ENCODE measurements at places on chromosomes 7 and 10. TPM values are rescaled to one million over a fixed set of nuclear protein-coding genes. Genes with fewer than 3 reads are reported as not detected.
A peak's percentile ranks its signal among the peaks of the same experiment; 100 is the strongest.

DNA sequence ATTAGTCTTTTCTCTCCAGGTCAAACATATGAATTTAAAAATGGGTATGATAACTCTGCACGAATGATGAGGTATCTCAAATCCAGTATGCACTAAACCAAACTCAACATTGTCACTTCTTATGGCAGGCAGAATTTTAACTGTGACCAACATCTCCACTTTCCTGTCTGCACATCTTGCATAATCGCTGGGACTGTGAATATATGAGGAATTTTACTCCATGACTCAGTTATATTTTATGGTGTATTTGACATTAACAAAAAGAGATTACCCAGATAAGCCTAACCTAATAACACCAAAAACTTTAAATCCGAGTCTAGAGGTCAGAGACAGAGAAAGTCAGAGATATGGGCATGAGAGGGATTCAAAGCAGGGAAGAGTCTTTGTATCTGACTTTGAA, 454.5 kb upstream of the SEMA3D start:
- no peak for DNase-seq

Gene DGKB
- 2.1 TPM for polyA plus RNA-seq

GRCh38 chr7:133535308-133535707, 282.4 kb downstream of the EXOC4 start:
- no peak for DNase-seq

DNA sequence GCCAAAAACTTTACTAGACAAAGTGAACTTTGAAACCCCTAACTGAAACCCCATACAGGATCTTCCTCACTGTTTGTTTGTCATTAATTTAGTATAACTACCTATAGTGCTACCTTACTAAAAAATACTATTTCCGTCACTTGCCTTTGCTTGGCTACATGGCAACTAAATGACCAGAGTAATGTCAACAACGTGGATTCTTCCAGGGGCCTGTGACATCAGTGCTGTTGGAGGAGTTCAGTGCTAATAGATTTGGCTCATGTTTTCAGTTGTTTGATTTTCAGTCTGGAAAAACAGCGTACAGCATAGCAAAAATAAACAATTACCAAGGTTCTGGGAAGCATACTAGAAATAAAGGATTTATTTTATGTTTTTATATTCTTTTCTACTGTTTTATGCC, 3.0 kb upstream of the ASB15 start:
- no peak for DNase-seq

GRCh38 chr7:48481235-48481634, 310.0 kb downstream of the ABCA13 start:
- DNase-seq = no peak

DNA sequence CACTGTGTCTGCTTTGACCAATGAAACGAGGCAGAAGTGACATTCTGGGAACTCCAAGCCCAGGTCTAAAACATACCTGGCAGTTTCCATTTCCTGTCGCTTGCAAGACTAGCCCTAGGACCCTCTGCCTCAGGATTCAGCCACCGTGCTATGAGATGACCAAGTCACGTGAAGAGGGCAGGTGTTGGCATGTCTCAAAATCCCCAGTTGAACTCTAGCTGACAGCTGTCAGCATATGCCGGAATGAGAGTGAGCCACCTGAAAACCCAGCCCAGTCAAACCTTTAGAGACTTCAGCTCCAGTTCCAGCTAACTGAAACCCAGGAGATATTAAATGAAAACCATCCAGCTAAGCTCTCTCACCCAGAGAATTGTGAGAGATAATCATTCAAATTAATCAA, 89.9 kb upstream of the PPP1R3A start:
- no peak for DNase-seq

DNA sequence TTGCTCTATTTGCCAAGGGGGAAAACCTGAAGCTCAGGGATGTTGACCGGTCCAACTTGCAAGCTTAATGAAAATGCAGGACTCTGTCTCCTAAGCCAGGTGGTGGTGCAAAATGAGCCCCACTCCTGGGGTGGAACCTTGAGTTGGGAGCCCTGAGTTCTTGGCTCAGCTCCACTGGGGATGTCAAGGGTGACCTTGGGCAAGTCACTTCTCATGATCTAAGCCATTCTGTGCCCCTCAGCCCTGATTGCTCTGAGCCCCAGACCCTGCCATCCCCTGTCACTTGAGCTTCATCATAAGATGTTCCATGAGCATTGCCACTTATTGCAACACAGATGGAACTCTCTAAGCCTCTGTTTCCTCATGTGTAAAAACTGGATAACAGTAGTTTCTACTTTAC, 33.9 kb downstream of the MYL10 start:
- peak; percentile 8 for DNase-seq

Gene FAM131B
- polyA plus RNA-seq = 43.6 TPM

Gene ACTR3C
- polyA plus RNA-seq = 0.16 TPM

Gene SLC39A12
- polyA plus RNA-seq = not detected

GRCh38 chr10:68954904-68955303, 1.1 kb upstream of the DDX21 start:
- no peak for DNase-seq

DNA sequence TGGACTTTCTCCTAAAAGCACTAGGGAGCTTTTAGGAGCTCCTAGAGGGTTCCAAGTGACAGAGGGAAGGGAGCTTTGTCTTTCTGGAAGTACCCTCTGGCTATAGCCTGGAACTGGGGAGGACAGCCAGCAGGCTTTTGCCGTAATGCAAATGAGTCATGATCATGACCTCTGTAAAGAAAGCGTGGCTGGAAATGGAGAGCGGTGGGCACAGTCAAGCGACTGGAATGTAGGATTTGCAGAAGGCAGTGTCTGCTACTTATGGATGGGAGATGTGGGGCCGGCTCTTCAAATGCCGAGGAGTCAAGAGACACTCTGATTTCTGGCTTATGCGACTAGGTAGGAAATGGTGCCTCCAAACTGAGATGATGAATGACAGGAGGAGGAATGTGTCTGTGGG, 34.6 kb upstream of the PLPP4 start:
- DNase-seq = no peak

GRCh38 chr7:106425017-106425719, 140.4 kb upstream of the NAMPT start:
- no peak for DNase-seq

GRCh38 chr10:15595260-15595659, 124.5 kb downstream of the ITGA8 start:
- DNase-seq = no peak

DNA sequence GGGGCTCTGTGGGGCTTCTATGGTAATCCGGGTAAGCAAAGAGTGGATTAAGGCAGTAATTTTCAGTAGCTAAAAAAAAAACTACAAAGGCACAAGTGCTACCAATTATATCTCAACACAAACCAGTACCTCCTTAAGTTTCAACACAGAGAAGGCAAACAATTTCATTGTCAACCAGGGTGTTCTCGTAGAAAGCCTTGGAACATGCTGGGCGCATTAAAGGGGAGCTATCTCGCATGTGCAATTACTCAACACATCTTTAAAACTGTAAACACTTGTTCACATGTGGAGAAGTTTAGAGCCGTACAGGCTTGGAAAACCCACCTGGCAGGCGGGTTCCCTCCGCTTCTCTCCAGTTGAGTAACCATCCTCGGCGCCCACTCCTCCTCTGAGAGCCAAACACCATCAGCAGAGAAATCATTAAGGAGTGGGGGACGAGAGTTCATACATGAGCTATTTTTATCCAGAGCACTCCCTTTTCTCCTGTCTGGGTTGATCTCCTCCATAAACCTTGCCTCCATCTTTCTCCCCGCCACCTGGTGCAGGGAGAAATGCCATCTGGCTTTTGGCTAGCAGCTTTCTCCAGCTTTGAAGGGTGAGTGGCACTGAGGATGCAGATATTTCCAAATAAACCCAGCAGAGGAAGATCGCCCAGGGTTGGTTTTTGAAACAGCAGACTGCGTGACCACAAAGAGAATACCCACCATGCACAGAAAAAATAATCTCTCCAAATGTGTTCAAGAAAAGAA, 287.1 kb downstream of the WDR11 start:
- DNase-seq = no peak

DNA sequence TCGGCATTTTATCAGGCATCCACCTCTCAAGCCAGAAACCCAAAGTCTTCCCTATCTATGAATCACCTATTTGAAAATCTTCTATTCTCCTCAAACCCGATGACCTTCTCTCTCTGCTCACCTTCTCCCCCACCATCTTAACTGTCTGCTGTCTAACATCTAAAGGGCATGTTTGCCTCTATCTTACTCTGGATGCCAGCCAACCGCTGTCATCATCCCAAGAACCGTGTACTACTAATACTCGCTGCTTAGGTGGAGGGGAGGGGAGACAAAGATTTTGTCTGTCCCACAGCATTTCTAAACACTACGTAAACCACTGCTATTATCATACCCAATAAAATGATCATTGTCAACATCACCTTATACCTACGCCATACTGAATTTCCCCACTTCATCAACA, 29.5 kb downstream of the PAXIP1 start:
- no peak for DNase-seq

DNA sequence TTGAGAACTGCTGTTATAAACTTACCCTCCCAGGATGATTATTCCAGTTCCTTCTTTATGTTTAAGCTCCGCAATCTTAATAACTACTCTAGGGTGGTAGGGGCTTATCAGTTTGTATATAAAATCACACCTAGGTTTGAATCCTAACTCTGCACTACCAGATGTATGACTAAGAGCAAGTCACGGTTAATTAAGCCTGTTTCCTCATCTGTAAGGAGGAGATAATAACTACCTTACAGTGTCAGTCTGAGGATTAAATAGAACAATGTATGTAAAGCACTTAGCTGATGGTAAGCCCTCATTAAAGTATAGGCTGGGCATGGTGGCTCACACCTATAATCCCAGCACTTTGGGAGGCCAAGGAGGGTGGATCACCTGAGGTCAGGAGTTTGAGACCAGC, 9.2 kb downstream of the DNA2 start:
- DNase-seq = no peak

GRCh38 chr10:96794836-96795733, 37.0 kb upstream of the LCOR start:
- DNase-seq = no peak

DNA sequence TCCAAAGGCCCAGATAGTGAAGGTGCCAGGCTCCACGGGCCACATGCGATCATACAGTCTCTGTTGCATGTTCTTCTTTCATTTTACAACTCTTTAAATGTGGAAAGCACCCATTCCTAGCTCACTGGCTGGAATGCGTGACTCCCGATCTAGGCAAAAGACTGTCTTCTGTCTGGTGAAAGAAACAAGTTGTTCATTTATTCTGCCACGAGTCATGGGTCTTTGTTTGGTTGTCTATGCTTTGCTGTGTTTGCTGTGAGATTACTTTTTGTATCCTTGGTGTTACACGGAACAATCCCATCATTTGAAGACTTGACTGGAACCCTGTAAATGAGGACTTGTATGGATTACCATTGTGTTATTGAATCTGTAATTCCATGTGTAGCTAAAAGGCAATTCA, 41.9 kb downstream of the NPVF start:
- no peak for DNase-seq

DNA sequence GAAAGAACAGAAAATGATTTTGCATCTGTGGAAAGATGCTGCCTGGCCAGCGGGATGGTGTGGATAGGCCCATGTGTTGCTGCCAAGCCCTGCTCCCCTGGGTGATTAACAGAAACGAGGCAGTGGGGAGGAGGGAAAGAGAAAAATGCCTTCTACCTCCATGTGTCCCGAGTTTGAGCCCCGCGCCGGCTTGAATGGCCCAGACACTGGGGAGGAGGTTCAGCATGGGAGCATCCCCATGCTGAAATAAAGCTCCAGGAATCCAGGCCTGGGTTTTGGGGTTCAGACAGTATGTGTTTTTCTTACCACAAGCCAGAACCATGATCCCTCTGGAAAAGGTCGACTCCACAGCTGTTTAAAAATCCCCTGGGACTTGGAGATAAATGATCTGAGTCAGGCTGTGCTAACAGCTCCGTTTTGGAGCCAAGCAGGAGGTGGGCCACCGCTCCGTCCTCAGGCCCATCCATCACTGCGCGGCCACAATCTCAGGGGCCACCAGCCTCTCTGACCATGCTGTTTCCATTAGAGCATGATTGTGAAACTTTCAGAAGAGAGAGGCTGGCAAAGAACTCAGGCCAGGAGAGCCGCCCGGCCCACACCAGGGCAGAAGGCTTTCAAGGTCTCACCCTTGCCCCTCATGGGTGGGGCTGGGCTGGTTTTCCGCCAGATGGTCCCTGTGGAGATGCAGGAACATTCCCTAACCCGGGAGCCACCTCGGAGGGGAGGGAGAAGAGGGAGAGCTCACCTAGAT, 299.7 kb downstream of the ZEB1 start:
- no peak for DNase-seq

DNA sequence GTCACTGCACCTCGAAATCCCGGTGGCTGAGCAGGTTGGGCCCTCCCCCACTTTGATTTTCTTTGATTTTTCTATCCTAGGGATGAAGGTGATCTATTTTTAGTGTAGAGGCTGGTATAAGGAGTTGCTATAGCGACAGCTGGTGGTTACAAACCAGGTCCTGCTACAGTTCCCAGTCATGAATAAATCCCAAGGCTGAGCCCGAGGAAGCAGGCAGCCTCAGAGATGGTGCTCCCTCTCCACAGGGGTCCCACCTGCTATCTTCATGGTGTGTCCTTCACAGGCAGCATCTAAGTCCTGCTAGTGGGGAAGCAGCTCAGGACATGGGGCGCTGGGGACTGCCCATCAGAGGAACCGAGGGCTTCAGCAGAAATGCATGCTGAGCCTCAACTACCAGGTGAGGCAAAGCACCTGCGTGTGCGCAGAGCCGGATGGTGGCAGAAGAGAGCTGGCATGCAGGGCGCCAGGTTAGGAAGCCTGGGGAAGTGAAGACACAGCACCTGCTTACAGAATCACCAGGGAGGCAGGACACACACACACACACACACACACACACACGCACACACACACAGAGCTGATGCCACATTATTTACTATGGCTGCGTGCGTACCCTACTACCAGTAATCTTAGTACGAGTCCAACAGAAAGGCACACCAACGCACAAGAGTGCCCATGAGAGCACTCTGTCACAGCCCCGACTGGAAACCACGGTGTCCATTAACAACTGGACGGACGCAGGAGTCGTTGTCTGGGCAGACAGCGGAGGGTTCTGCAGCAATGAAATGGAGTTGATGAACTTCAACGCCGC, 150.9 kb downstream of the PRKAG2 start:
- DNase-seq = no peak

DNA sequence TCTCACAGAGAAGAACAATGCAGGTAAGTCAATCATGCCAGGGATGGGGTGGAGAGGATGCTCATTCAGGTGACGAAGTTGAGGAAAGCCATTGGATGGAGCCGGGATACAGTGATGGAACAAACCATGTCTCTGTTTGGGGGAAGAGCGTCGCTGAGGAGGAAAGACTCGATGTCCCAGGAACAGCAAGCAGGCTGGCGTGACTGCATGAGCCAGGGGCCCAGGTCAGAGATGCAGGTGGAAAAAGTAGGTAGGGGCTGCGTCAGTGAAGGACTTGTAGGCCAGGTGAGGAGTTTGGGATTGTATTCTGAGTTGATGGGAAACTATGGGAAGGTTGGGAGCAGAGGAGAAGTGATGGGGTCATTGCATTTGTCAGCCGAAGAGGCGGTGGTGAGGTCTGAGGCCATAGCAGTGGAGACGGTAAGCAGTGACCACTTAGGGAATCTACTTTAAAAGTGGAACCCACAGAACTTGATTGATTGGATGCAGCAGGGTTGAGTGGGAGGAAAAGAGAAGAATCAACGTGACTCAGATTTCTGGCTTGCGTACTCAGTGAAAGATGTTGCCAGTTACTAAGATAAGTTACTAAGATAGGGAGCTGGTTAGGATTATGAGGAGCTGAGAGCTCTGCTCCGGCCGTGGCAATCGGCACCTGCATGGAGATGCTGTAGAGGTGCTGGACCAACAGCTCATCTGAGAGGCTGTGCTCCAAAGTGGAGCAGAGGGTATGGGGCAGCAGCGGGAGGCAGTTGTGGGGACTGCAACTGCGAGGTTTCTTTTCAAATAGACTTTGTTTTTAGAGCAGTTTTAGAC, 12.5 kb upstream of the IL2RA start:
- peak; percentile 17 for DNase-seq

GRCh38 chr7:156009569-156009968, 197.3 kb upstream of the SHH start:
- no peak for DNase-seq

Gene PWWP2B
- 2.0 TPM for polyA plus RNA-seq
